ENCODE measurements at places on chromosomes 4 and X.

DNA sequence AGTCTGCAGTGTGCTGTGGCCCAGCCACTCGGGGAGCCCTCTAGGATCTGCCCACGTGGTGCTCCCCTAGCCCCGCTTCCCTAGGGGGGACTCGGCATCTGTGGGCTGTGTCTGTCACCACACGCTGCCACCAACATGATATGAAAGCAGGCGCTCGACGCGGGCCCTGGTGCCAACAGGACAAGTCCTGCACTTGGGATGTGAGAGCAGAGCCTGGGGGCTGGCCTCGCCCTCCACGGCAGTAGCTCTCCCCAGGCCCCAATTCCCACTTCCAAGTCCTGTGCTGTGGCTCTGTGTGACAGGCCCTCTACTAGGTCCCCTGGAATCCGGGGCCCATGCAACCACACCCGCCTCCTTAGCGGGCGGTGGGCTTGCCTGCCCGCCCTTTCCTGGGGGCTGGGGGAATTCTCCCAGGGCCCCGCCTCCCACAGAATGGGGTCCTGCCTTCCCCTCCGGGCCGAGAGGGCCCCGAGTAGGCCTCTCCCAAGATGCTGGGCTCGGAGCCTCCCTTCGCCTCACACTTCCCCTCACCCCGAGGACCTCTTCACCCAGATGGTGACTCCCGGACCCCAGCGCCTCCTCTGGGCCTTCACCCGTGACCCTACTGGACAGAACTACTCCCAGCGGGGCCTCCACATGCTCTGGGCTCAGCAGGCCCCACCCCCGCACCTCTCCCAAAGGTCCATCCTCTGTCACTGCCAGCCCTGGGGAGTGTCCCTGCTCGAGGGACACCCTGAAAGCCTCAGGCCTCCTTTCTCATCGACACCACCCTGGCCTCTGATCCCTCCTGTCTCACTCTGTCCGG lies 11.2 kb downstream of the LRPAP1 start:
- DNase-seq, result no peak

DNA sequence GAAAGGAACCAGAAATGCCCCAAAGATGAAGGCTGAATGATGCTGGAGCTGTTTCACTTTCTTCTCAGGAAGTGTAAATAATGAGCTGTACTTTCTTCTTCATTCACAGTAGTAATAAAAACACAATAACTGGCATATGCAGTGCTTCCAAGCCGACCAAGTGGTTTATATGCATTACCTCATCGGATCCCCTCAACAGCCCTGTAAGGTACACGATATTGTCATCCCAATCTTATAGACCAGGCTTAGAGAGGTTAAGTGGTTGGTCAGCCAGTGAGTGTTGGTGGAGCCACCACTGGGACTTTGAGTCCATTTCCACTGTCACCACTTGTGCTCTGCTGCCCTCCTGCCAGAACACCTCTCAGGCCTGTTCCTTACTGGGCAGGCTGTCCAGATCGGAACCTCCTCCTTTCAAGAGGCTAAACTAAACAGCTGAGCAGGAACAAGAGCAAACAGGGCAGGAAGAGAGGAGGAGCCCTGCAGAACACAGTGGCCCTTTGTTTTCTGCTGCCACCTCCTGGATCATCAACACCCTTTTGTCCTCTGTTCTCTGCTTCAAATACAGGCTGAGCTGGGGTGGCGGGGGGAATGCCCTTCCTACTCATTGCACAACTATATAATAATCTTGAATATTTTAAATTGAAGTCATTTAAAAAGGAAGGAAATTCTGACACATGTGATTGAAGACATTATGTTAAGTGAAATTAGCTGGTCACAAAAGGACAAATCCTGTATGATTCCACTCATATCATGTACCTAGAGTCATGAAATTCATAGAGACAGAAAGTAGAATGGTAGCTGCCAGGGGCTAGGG lies 112.5 kb upstream of the ATP6AP2 start:
- peak; percentile 33 for DNase-seq

GRCh38 chr4:117164338-117164737 lies 79.0 kb upstream of the TRAM1L1 start:
- no peak for DNase-seq

GRCh38 chr4:185143601-185143969 lies 519 bp downstream of the SLC25A4 start:
- DNase-seq, result peak; percentile 41

DNA sequence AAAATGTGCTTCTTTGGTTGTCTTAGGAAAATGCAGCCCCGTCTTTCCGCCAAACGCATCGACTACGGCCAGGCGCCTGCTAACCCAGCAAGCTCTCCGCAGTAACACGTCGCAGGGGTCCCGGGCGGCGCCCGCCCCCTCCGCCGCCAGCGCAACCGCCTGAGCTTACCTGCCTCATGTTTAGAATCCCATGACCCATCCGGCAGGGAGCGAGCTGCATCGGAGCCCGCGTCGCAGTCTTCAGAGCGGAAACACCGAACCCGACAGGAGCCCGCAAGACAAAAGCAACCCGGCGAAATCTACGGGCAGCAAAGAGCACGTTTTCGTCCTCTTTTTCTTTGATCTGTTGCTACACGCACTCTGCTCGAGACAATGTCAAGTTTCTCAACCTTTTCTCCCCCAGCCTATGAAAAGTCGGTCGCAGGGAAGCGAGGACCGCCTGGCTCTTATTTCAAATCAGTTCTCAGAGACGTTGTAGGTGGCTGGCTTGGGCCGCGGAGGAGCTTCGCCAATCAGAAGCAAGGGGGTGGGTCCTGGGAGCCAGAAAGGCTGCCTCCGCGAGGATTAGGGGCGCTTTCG lies at the start of gene MID1:
Gene MID1 (minus strand): TSS at position 465 of the 579 bp plus-strand sequence. CDS start 53,038 bp downstream, outside the sequence.
- DNase-seq, result peak; percentile 76

DNA sequence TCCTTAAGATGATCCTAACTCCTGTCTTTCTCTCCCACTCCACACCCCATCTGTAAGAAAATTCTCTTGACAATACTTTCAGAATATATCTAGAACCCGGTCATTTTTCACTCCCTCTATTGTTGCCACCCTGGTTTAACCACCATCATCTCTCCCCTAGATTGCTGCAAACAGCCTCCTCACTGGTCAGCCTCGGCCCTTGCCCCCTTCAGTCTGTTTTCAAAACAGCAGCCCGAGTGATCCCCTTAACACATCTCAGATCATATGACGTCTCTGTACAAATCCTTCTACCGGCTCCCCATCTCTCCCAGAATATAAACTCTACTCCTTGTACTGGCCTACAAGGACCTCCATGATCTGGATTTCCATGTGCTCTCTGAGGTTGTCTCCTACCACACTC lies 35.2 kb upstream of the F9 start:
- no peak for DNase-seq

DNA sequence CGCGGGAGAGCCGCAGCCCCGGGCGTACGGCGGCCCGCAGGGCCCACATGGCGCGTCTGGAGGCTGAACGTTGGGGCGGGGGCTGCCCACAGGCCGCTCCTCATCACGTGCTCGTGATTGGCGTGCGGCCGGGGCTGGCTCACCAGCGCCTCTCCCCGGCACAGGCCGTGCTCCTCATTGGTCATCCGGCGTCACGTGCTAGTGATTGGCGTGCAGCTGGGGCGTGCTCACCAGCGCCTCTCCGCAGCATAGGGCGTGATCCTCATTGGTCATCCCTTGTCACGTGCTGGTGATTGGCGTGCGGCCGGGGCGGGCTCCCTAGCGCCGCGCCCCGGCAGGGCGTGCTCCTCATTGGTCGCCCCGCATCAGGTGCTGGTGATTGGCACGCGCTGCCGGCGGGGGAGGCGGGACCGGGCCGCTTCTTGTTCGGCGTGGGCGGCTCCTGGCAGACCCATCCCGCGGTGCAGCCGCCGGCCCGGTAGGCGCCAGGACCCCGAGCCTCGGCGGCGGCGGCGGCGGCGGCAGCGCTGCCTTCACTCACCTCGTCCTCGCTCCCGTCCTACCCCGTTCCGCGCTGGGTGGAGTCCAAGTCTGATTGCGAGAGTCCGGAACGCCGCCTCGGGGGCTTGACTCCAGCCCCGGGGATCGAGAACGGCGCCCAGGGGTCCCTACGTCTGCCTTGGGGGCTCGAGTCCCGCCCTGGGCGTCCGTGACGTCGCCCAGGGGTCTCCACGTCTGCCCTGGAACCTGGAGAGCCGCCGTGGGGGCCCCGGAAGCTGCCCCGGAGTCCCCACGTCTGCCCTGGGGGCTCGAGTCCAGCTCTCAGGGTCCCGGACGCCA lies at the start of gene GTPBP6:
Gene GTPBP6 (minus strand): TSS at position 58 of the 840 bp plus-strand sequence. CDS start 9 bp downstream, at position 49.
- DNase-seq, result peak; percentile 100

- DNase-seq, result no peak
Observed at GRCh38 chrX:139640259-139640658, 67.7 kb downstream of the MCF2 start.

DNA sequence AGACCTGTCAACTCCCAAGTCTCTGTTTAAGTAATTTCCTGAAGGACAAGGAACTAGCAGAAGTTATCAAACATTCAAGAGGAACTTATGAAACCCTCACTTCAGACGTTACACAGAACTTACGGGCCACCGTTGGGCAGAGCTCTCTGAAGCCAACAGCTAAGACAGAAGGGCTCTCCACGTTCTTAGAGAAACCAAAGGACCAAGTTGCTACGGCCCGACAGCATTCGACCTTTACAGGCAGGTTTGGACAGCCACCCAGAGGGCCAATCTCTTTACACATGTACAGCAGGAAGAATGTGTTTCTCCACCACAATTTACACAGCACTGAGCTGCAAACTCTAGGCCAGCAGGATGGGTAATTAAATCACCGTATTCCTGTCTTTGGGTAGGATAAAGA lies 705.1 kb upstream of the GRID2 start:
- DNase-seq, result no peak

DNA sequence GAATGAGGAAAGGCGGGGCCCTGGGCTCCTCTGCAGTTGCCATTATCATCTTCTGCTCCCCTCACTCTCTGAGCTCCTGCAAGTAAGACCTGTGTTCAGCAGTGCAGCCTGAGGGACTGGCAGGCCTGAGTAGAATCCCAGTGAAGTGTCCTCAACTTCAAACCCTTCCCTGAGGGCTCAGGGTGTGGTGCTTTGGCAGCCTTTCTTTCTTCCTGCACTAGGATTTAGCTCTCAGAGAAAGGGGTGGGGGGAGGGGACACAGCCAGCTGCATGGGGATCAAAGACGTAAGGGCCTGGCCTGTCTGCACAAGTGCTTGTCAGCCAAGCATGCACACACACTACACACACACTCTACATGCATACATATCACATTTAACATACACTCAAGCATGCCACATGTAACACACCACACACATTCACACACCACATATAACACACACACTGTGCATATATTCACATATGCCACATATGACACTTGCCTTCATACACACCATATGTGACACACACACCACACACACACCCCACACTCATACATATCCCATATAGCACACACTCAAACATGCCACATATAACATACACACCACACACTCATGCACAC lies 223.4 kb upstream of the RPL34 start:
- no peak for DNase-seq

DNA sequence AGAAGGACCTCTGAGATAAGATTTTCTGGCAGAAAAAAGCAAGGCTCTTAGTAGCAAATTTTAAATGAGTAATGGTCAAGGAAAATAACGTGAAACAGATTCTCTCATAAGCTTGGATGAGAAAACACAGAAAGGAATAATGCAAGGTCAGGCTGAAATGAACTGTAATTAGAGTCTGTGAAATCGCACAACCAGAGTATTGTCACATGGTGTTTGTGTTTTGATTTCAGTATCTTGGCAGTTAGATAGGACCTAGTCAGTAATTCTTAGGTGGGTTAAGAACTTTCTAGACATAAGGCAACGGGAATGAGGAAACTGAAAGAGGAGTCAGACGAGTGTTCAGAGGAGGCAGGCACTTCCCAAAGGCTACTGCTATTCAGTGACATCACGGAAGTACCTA lies 34.6 kb downstream of the LIMCH1 start:
- peak; percentile 31 for DNase-seq

DNA sequence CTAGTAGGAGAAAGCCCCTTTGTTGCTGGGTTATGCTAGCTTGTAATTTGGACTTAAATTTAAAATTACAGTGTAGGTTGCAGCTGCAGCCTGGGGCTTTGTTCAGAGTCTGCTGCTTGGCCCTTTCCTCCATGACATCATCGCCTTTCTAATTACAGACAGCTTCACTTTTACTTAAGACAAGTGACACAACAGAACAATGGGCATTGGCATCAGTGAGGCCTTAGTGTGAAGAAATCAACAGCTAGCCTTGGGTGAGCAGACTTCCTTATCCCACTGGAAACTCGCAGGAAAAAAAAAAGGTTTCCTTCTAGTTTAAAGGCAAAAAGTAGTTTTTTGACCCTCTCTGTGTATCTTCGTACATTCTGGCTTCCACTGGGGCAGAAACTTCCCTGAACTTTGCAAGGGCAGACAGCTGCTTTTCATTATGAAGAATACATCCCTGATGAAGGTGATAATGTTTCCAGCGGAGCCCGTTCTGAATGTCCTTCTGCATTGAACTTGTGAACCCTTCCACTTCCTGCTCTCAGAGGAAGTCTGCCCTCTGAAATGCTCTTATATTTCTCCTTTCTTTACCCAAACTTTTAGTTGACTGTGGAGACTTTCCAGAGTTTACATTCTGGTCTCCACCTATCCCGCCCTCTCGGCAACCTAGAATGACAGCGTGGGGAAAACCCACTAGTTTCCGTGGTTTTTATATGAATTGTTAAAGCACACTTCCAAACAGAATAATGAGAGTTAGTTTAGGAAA lies 123.2 kb upstream of the FAM9C start:
- DNase-seq, result no peak

GRCh38 chrX:130165181-130165702 lies 399 bp downstream of the AIFM1 start:
- DNase-seq, result no peak

- no peak for DNase-seq
Observed at GRCh38 chrX:40329616-40330015, 231.9 kb upstream of the BCOR start.

DNA sequence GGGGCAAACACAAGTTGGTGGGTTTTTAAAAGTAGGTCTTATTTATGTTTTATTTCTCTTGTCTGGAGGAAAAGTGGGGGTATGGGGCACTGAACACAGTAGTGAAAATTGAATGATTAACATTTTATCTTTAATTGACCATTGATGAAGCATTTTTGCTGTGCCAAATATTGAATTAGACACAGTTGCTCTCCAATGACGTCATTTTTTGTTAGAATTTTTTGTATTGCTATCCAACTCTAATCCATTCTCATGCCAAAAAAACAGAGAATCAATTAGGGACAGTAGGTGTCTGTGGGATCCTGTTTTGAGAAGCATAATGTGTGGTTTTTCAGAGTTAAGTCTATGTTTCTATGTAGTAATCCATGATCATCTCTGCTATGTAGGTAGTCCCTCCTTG lies 1032.8 kb downstream of the STPG2 start:
- no peak for DNase-seq

GRCh38 chrX:149531599-149531998 lies 9.2 kb upstream of the EOLA1 start:
- no peak for DNase-seq

DNA sequence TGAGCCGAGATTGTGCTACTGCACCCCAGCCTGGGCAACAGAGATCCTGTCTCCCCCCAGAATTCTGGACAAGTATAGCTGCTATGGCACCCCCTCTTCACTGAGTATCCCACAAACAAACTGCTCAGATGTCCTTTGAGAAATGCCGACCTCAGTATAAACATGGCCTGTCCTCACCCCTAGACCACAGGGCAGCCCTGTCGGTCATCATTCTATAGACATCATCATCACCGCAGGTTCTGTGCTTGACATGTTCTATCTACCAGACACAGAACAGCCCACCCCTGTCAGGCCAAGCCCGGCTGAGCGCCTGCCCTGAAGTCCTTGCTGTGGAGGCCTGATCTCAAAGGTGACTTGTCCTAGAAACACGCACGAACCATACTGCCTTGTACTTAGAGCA lies 232.9 kb downstream of the DHRSX start:
- no peak for DNase-seq

- no peak for DNase-seq
Observed at GRCh38 chr4:120844528-120844921, 78.0 kb downstream of the PRDM5 start.

GRCh38 chr4:98352940-98353339 lies 91.8 kb downstream of the RAP1GDS1 start:
- no peak for DNase-seq
